ENCODE measurements at places on chromosomes 16 and 17.

DNA sequence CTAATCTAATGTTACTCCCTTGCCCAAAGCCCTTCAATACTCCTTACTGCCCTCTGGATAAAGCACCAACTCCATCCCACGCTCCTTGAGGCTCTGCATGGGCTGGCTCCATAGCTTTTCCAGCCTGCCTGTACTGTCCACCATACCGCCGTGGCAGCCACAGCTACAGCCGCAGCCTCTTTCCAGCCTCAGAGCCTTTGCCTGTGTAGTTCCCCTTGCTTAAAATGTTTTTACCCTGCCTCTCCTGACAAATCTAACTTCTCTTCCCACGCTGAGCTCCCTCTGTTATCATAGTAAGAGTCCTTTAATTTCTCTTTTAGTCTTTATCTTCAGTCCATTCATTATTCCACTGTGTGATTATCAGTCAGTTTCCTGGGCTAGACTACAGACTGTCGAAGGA lies 22.0 kb downstream of the TEX14 start:
- DNase-seq: no peak

DNA sequence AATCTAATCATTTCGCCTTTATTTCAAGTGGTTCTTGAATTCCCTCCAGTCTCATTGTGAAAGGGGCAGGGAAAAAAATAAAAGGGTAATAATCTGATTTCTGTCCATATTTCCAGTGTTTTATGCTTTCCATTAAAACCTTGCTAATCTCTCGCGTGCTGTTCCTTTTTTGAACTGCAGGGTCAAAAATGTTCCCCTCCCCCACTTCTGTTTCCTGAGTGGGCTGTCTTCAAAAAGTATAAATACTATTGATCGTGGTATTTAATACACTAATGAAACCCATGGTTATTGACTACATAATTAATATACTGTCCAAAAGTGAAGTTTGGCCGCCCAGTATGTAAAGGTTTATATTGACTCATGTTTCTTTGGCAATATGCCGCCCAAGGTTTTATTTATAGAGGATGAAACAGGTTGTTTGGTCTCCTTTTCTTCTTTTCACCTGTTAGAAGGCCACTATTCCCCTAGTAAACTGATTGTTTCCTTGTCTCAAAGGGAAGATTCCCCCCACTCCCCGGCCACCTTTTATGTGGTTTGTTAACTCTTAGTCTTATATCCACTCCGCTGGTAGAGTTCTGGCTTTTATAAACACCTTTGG lies 69.7 kb downstream of the RPA1 start:
- no peak for DNase-seq

GRCh38 chr16:71727551-71728324 lies 3.2 kb upstream of the PHLPP2 start:
- no peak for DNase-seq

GRCh38 chr16:76988526-76988925 lies 202.5 kb upstream of the MON1B start:
- DNase-seq: no peak

DNA sequence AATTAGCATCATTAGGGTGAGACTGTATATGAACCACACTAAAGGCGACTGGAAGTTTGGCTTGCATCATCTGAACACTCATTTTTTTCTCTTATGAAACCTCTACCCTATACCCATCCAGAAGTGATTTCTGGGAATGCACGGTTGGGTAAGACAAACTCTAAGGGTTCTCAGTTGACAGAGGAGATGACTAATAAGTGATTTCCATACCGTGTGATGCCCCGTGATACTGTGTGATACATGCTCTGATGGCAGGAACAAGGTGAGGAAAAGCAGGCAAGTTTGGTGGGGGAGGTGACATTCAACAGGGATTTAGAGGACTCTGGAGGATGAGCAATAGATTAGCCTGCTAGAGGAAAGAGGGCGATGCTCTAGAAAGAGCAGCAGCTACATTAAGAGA lies 156.4 kb upstream of the CCL2 start:
- DNase-seq: no peak

DNA sequence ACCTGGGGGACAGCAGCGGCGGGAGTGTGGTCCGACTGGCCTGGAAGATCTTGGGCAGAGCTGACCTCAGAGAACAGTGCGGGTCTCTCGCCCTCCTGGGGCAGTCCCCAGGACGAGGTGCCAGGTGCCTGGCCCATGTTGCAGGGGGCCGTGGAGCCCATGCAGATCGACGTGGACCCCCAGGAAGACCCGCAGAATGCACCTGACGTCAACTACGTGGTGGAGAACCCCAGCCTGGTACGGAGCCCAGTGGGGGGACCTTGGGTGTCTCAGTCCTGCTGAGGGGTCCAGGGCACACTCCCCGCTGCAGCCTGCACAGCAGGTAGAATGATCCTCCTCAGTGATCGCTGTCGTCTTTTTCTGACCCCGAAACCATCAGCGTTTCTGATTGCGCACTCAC lies 1.4 kb downstream of the GPS1 start:
- no peak for DNase-seq

DNA sequence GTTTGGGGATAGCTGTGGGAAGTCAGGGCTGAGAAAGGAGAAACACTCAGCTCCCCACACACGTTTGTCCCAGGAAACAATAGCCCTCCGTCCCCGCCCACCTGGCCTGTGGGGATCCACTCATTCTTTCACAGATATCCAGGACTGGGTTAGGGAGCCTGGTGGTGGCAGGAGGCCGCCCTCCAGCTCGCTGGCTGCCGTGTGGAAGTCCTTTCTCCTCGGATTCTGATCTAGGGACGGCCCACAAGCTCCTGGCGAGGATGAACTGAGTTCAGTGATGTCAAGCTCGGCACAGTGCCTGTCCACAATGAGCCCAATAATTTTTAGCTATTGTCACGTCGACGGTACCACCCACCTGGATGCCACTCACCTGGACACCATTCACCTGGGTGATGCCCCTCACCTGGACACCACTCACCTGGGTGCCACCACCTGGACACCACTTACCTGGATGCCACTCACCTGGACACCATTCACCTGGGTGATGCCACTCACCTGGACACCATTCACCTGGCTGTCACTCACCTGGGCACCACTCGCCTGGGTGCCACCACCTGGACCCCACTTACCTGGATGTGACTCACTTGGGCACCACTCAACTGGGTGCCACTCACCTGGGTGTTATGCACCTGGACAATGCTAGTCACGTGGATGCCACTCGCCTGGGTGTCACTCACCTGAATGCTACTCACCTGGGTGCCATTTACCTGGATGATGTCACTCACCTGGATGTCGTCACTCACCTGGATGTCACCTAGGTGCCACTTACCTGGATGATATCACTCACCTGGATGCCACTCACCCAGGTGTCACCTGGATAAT lies 172.5 kb upstream of the FOXF1 start:
- no peak for DNase-seq

DNA sequence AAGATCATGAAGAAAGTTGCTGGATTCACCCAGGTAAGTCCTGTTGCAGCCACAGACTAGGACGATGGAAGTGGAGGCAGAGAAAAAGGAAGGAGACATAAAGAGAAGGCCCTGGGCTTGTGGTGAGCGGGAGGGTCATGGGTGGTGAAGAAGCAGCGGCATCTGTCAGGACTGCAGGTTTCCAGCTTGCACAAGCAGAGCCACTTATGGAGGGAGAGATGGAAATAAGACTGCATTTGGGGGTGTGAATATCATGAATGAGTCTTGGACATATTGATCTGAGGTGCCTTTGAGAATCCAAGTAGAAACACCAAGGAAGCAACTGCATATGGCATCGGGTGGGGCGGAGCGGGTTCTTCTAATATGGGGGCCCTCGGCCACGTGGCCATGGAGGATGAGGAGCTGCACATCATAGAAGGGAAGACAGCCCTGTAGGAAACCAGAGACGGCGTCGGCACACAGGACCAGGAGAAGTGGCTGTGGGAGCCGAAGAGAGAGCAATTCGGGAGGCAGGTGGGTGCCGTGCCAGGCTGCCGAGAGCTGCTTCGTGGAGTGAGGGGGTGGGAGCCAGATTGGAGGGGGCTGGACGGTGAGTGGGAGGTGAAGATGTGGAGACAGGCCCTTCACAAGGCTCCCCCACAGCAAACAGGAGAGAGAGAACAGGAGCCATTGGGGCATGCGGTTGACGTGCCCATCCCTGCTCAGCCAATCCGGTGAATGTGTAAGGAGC lies 243.5 kb downstream of the GSG1L start:
- no peak for DNase-seq
